ENCODE measurements at places on chromosomes 7 and 10.

- DNase-seq = no peak
Observed at GRCh38 chr10:32971536-32972091, 13.6 kb upstream of the ITGB1 start.

DNA sequence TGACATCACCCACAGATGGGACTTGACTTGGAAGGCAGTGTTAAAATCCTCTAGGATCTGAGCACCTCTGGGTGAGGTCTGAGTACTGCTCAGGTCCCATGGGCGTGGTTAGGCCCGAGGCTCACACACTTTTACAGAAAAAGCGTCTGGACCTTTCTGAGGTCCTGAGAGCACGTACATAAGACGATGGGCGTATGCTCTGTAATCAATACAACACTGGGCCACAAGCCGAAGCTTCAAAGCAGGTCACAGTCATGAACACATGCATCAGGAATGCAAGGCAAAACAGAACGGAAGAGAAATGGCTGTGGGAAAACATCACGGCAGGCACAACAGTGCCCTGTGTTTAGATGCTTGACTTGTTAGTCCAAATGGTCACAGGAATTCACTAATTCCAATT lies 112.2 kb downstream of the LARP4B start:
- no peak for DNase-seq

- DNase-seq = no peak
Observed at GRCh38 chr10:71257319-71257997, 45.1 kb downstream of the UNC5B start.

DNA sequence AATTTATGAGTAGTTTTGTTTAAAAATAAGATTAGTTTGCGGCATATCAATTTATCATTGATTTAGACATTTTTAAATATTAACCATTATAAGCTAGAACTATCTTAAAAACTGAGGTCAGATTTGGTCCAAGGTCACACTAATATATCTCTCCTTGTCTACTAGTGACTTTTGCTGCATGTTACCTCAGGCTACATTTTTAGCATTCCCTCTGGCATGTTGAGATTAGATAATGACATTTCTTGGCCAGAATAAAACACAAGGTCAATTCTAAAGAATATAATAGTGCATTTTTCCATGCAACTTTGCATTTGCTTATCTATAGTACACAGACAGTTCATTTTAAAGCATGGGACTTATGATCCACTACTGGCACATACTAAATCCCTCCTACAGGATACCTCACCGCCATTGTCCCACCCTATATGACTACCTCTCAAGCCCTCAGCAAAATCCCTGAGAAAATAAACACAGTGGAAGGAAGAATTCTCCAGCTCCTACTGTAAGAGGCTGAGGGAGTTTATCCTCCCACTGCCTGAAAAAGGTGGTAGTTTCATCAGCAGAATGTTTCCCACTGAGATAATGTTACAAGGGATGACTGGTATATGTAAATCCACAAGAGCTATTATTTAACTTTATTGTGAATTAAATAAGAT lies 816.4 kb downstream of the GRM8 start:
- no peak for DNase-seq

DNA sequence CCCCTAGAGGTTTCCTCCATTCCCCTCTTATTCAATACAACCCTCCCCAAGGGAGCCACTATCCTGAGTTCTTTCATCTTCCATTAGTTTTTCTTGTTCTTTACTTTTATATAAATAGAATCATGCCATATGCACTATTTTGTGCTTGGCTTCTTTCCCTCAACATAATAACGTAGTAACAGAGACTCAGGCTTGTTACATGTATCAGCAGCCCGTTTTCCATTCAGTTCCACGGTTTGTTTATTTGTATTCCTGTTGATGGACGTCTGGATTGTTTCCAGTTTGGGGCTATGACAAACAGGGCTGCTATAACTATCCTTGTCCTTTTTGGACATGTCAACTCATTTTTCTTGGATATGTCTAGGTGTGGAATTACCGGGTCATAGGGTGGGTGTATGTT lies 264.4 kb upstream of the MKI67 start:
- no peak for DNase-seq

DNA sequence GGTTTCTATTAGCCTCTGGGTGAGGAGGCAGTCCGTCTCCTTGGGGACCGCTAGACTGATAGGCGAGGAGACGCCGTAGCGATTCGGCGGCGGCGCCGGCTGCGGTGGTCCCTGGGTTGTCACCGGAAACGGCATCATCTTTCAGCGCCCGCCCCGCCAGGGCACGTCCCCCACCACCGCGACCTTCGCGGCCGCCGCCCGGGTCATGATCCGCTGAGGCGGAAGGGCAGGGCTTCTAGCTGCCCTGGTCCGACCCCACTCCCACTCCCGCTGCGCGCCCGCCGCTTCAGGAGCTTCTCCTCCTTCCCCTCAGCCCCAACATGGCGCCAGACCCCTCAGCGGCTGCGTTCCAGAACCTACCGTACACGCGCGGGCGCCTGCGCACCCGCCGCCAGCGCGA lies at the start of gene PAPOLB:
Gene PAPOLB, minus strand, starts transcription at position 358 of the 400 bp plus-strand sequence. Its CDS starts 220 bp downstream, at position 138.
- no peak for DNase-seq

DNA sequence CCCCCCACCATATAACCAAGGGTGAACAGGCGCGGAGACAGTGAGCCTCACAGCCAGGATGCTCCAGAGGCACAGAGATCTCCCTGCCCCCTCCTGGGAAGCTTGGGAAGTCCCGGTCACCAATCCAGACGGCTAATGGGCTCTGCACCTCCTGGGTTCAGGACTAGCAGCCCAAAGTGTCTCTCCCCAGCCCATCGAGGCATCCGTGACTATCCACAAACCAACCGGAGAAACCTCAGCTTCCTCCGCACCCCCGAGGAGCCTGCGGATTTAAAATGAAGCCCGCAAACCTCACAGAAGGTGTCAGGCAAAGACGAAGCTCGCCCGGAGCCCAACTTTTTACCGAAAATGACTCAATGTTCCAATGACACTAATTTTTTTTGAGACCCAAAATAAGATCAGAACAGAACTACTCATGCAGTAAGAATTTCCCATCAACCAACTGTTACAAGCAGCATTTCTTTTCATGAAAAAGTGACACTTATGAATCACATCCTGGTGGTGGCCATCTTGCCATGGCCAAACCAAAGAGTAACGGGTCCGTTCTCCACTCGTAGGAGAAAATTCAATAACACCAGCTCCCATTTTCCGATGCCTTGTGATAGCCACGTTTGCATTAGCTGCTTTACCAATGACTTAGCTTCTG lies 6.0 kb downstream of the PDGFA start:
- DNase-seq = no peak

DNA sequence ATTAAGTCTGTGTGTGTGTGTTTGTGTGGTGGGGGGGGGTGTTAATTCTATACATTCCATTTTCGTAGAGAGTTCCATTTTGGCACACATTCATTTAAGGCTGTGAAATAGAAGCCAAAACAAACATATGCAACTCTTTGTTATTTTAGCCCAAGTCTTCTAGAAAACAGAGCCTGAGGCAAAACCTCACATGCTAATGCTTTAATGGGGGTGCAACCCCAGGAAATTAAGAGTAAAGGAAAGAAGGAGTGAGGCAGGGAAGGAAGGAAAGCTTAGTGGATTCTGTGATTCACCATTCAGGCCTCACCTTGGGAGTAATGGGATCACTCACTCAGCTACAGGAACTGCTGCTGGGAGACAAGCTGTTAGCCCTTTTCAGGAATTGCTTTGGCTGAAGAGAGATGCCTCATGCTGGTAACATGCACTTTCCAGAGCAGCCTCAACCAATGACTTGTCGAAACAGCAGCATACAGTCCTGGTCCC lies 73.0 kb upstream of the CTTNBP2 start:
- DNase-seq = no peak

DNA sequence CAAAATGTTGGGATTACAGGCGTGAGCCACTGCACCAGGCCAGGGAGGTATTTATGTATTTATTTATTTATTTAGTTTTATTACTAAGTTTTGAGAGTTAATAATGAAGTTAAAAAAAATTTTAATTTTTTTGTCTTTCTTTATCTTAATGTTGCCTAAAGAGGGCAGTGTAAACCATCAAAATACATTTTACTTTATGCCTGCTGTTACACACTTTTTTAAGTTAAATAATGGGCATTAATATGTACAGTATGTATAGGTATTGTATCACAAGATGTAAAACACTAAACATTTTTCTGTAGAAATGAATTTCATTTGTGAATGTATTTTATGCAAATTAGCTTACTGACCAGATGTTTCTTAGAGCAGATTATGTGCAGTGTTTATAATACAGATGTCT lies 129.4 kb downstream of the AASS start:
- DNase-seq = no peak

DNA sequence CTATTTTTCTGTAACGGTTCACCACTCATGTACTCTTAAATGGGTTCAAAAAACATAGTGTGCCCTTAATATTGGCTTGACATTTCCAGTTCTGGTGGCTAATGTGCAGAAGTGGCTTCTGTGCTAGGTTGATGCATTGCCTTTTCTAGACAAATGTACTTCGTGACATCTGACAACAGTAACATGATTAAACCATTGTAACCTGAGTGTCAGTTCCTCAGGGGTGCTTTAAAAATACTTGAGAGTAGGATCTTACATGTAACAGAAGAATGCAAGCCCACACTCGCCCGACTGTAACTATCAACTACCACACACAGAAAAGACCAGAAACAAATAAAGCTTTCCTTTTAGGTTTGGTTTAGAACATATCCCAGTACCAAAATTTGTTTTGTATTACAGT lies 393.4 kb upstream of the NFE2L3 start:
- DNase-seq = no peak

DNA sequence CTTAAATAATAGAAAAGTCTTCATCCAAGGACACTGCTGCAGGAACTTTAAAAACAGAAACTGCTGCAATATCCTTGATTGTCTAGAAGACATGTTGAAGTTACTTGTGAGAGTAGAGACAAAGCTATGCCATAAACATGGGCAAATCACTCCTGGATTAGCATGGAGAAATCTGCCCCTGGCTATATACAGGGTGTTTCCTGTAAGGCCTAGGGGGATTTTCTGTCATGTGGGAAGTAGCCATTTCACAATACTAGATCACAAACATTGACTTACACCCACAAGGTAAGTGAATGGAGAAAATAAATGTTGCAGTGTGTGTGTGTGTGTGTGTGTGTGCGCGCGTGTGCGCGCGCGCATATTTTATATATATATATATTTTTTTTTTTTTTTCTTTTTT lies 35.2 kb upstream of the PDK4 start:
- DNase-seq = no peak

DNA sequence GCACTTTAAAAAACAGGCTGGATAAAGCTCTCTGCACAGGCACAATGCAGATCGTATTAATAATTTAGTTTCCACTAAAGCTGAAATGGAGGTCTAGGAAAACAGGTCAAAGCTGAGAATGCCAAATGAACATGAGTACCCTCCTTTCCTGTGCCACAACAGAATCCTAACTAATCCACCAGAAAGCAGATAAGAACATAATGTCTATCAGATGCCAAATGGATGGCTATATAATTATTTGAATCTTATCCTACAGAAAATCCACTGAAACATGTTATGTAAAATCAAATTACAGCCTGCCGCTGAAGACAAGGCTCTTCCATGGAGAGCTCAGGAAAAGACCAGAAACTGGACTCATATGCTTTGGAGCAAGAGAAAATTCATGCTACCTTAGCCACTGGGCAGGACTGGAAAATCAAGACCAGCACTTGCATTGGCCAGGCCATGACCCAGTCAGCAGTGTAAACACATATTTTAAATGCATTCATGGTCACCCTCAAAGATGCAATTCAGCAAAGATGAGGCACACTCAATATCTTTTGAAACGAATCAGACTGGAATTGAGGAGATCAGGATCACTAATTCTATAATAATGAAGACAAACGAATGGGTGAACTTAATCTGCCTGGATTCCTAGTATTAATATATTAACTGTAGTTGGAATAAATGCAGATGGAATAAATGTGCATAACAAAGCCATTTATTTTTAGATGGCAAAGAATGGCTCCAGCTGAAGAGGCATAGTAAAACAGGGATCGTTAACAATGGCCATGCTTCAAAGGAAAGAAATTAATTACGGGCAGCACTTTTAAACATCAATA lies 13.2 kb downstream of the ANK3 start:
- DNase-seq = no peak

GRCh38 chr7:39461263-39461820 lies 104.9 kb upstream of the YAE1 start:
- DNase-seq = no peak

DNA sequence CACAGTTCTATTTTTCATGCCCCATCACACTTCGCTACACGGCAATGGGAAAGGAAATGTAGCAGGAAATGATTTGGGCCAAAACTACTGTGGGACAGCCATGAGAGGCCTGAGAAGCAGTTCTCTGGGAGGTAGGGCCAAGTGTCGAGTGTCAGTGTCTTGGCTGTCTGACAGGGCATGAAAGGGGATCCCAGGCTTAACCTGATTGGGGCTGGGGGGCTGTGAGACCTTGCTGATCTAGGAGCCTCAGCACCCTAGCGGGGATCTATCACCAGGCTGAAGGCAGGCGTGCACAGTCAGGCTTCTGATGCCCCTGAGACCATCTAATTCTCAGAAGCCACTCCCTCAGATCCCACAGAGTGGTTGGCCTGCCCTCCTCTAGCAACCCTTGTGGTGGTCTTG lies 58.2 kb upstream of the SLC25A13 start:
- no peak for DNase-seq

DNA sequence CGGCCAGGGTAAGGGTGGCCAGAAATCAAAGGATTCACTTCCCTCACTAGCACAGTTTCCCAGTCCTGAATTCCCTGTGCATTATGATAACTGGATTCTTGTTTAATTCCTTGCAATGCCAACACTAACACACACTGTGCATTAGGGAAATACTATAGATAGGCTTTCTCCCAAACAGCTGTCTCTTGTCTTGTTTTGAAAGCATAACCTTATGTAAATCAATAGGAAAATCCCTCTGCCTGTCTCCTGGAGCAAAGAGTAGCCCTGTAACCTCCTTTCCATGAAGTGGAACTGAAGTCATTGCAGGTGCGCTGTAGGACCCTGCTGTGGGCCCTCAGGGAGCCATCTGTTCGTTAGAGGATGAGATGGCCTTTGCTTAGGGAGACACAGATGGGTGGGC lies 82.8 kb upstream of the FAM171A1 start:
- DNase-seq = no peak

- DNase-seq = no peak
Observed at GRCh38 chr10:120483006-120483405, 26.0 kb downstream of the PLPP4 start.

Data from activated T-cell treated with anti-CD3 and anti-CD28 coated beads for 1 hour (primary cell).